ENCODE measurements at places on chromosomes 12 and 14.

DNA sequence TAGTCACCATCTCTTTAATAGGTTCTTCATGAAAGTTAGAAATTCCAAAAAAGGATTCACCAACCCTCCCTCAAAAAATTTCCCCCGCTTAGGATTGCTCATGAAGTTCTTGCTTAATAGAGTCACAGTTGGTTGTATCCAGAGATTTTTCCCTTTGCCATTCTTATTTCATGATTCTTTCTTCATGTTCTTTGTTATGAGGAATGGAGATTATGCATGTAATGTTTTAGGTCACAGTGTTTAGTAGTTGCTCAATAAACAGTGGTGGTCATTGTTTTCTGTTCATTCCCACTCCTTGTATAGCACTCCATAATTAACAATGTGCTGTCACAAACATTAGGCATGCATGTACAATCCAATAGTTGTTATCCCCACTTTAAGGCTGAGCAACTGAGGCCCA is 51.2 kb upstream of the RTRAF start:
- DNase-seq: no peak

DNA sequence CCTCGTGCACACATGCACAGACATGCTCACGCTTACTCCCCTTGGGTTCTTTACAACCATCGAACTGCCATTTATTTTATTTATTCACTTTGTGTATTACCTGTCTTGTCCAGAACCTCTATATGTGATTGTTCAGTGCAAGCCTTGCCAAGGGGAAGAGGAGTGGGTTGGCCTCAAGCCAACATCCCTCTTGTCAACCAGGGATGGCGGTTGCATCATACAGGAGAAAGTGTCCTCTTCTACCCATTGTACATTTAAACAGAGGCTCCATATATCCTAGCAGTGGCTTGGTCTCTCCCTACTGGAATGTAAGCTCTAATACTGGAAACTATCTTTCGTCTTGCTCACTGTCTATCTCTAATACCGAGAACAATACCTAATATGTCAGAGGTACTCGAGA is 108.4 kb downstream of the C12orf42 start:
- DNase-seq: no peak

- no peak for DNase-seq
Measured at GRCh38 chr12:20474016-20474415, 105.7 kb downstream of the PDE3A start.

GRCh38 chr12:105220150-105220928 is 15.6 kb downstream of the APPL2 start:
- DNase-seq: no peak

GRCh38 chr14:36454599-36455240 is 65.3 kb downstream of the NKX2-1 start:
- DNase-seq: no peak
